ENCODE measurements at places on chromosomes 16 and 17. TPM values are rescaled to one million over a fixed set of nuclear protein-coding genes. Genes with fewer than 3 reads are reported as not detected.

The SOST gene
- total RNA-seq = 0.25 TPM

The PIGQ gene
- total RNA-seq = 60.8 TPM

The TBC1D3K gene
- not detected for total RNA-seq

The ACAP1 gene
- 60.6 TPM for total RNA-seq

The MRC2 gene
- total RNA-seq = 30.3 TPM

The RAI1 gene
- 12.7 TPM for total RNA-seq

The CCL18 gene
- not detected for total RNA-seq

The NPIPA2 gene
- 19.5 TPM for total RNA-seq

The TLCD3B gene
- total RNA-seq = 30.3 TPM

GRCh38 chr17:2449486-2449885, 48.6 kb upstream of the MNT start:
- H3K4me3 ChIP-seq = no peak overlapping the region
- H3K27ac ChIP-seq = no peak overlapping the region

DNA sequence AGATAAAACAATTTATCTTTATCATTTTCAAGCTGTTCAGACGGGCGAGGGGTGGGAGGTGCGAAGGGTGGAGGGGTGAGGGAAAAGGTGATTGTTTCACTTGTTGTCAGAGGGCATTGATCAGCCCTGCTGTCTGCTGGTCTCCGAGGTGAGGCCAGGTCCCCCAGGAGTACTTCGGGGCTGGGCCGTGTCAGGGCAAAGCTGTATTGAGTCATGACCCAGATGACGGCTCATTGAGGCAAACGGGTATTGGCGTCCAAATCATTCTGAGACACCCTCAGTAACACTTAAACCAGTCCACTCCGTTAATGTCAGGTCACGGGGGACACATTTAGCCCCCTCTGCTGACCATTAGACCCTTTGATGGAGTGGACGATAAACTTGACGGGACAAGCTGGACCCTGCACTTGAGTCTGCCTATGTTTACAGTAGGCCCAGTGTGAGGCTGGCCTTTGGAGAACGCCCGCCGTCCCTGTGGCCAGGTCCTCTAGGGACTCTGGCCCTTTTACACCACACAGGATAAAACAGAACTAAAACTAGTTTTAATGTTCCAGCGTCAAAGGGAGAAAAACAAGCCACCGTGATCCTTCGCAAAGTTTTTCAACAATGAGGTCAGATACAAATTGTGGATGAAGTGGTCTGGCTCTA, 502.2 kb upstream of the ZFHX3 start:
- H3K27me3 ChIP-seq = no peaks in the 10 kb centered on the region
- H3K27ac ChIP-seq = no peak overlapping the region
- no peak for DNase-seq

DNA sequence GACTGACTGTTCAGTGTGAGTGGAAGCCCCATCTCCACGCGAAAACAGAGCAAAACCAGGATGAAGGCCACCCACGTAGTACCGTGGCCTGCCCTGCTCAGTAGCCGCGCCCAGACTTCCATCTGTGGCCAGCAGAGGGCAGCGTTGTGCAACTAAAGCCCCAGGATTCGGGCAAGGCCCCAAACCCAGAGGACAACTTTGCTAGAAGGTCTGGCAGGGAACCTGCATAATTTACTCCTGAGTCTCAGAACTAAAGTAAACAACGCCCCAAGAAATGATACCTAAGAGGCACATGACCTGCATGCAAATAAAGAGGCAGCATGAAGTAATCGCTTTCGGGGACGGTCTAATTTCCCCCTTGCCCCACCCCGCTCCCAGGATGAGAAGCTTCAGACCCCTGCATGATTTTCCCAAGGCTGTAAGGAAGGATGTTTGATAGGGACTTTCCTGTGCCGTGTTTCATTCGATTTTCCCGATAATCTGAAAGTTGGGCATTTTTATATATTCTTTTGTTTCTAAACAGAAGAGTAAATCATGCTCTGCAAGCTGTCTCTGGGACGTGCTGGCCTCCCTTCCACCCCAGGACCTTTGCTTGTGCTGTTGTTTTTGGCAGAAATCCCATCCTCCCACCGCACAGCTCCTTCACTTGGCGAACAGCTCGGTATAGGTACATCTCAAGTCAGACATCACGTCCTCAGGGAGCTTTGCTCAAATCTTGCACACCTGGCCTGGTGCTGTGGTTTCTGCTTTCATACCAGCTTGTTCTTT, 18.6 kb downstream of the HSBP1 start:
- DNase-seq = peak; percentile 91
- no peaks in the 10 kb centered on the region for H3K36me3 ChIP-seq
- peak overlapping the region; percentile 72 for H3K27ac ChIP-seq
- H3K4me1 ChIP-seq = peaks cover 55% of the 10 kb centered on the region

- H3K4me1 ChIP-seq = no peaks in the 10 kb centered on the region
- DNase-seq = no peak
- H3K27ac ChIP-seq = no peak overlapping the region
- H3K4me3 ChIP-seq = no peak overlapping the region
- H3K36me3 ChIP-seq = peaks cover 59% of the 10 kb centered on the region
- H3K27me3 ChIP-seq = no peaks in the 10 kb centered on the region
Observed at GRCh38 chr17:42472709-42473521, 14.2 kb downstream of the ATP6V0A1 start.

- DNase-seq = no peak
- H3K27ac ChIP-seq = peak overlapping the region; percentile 15
- H3K4me3 ChIP-seq = peak overlapping the region; percentile 38
- peaks cover 67% of the 10 kb centered on the region for H3K4me1 ChIP-seq
- no peaks in the 10 kb centered on the region for H3K36me3 ChIP-seq
Observed at GRCh38 chr16:85171759-85172454, 59.6 kb upstream of the CIBAR2 start.

DNA sequence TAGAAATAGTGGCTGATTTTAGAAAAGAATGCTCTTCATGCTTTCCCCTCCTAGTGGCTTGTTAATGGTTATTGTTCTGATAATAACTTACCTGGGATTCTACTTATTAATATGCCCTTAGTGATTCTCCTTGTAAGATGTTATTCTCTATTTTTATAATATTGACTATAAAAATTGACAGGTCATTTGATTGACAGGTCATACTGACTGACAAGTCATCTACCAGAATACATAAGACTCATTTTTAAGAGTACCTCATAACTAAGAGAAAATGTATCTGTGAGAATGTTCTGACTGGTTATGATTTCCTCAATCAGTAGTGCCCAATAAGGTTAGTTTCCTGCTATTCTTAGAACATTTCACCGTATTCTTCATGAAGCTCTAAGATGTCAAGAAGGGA, 8.6 kb upstream of the COX10 start:
- H3K27ac ChIP-seq = no peak overlapping the region
- no peak overlapping the region for H3K4me3 ChIP-seq
- H3K4me1 ChIP-seq = no peaks in the 10 kb centered on the region
- no peak for DNase-seq

DNA sequence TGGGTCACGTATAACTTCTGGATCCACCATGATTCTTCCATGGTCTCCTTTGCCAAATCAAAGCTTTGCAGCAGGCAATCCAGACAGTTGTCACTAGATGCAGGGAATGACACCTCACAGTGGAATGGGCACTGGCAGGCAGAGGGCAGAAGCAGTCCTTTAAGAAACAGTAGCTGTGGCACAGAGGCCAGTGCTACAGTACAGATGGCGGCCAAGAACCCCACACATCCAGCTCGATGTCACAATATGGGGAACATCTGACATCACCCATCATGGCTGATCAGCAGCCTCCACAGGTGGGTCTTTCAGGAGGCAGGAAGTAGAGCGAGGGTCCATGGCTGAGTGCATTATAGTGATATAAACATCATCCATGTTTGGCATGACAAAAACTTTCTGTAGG, 18.8 kb upstream of the ERN1 start:
- DNase-seq = no peak
- peaks cover 23% of the 10 kb centered on the region for H3K36me3 ChIP-seq
- H3K4me3 ChIP-seq = no peak overlapping the region
- peaks cover 23% of the 10 kb centered on the region for H3K4me1 ChIP-seq
- no peaks in the 10 kb centered on the region for H3K27me3 ChIP-seq
- H3K27ac ChIP-seq = no peak overlapping the region

GRCh38 chr17:46110219-46110618, 83.0 kb downstream of the KANSL1 start:
- H3K27ac ChIP-seq = no peak overlapping the region
- H3K36me3 ChIP-seq = no peaks in the 10 kb centered on the region
- no peak for DNase-seq
- peaks cover 81% of the 10 kb centered on the region for H3K4me1 ChIP-seq

GRCh38 chr17:31593806-31594205, 202.3 kb downstream of the RAB11FIP4 start:
- H3K4me3 ChIP-seq = no peak overlapping the region
- H3K36me3 ChIP-seq = no peaks in the 10 kb centered on the region
- H3K27ac ChIP-seq = no peak overlapping the region
- no peaks in the 10 kb centered on the region for H3K27me3 ChIP-seq

DNA sequence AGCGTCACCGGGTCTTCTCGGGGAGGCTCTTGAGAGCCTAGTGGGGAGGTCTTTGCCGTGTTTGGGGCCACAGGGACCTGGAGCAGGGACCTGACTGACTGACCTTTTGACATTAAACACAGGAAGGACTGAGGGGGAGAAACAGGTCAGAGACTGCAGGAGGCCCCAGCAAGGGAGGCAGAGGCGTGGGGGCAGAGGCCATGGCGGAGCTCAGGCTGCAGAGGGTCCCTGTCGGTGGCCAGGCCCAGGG, 41.6 kb upstream of the GSE1 start:
- H3K4me3 ChIP-seq = no peak overlapping the region
- H3K27me3 ChIP-seq = no peaks in the 10 kb centered on the region
- H3K36me3 ChIP-seq = peaks cover 7% of the 10 kb centered on the region

GRCh38 chr16:84617041-84617790, 662 bp downstream of the COTL1 start:
- H3K4me3 ChIP-seq = peak overlapping the region; percentile 96
- no peak overlapping the region for H3K27ac ChIP-seq
- peak; percentile 46 for DNase-seq

DNA sequence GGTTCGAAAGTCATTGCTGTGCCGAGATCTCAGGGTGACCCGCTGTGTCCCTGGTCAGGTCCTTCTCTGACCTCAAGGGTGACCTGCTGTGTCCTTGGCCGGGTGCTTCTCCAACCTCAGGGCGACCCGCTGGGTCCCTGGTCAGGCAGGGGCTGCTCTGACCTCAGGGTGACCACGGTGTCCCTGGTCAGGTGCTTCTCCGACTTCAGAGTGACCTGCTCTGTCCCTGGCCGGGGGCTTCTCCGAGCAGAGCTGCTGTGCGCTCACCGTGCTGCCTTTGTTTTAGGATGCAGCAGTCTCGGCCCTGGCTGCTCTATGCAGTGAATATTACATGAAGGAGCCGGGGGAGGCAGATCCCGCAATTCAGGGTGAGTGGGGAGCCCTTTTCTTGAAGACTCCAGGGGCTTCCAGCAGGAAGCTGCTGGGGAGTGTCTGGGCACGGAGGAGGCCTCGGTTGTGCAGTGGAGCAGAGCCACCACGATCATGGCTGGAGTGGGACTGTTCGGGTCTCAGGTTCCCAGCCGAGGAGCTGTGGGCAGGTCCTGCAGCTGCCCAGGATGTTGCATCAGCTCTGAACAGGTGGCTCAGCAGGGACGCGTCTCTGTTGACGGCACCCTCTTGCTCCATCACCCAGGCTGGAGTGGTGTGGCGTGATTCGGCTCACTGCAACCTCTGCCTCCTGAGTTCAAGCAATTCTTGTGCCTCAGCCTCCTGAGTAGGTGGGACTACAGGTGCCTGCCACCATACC, 83.7 kb upstream of the ZNF750 start:
- no peaks in the 10 kb centered on the region for H3K27me3 ChIP-seq
- no peak for DNase-seq
- peaks cover 28% of the 10 kb centered on the region for H3K36me3 ChIP-seq
- no peaks in the 10 kb centered on the region for H3K4me1 ChIP-seq
- no peak overlapping the region for H3K27ac ChIP-seq
- no peak overlapping the region for H3K4me3 ChIP-seq

DNA sequence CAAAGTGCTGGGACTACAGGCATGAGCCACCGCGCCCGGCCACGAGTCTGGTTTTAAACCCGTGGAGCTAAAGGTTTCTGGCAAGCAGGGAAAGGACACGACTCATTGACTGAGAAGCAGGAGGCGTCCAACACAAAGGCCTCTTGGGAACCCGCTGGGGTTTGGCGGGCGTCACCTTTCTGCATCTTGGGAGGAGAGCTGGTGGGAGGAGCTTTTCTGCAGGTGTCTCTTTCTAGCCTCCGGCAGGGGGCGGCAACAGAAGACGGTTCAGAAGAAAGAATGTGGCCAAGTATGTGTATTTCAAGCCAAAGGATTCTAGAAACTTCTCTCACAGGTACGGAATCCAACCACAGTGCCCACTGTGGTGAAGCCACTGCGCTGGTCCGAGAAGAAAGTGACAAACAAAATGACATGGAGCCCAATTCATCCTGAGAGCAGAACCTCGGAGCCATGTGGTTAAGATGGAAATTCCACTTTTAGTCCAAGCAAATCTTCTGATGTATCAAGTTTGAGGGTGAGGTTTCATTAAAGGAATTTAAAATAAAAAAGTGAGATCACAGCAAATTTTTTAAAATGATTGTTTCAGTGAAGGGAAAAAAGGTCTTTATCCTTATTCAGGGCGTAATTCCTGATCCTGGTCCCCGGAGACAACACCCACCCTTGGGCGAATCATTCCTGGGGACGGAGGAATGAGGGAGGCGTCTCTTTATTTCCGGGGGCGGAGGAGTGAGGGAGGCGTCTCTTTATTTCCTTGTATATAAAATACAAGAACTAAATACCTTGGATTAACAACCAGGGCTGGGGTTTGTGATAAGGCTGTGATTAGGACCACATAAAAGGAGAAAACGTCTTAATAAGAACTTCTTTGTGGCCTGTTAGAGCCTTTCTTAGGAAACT, 97.6 kb downstream of the MRM3 start:
- DNase-seq = peak; percentile 94
- no peaks in the 10 kb centered on the region for H3K36me3 ChIP-seq
- H3K4me3 ChIP-seq = peak overlapping the region; percentile 21

DNA sequence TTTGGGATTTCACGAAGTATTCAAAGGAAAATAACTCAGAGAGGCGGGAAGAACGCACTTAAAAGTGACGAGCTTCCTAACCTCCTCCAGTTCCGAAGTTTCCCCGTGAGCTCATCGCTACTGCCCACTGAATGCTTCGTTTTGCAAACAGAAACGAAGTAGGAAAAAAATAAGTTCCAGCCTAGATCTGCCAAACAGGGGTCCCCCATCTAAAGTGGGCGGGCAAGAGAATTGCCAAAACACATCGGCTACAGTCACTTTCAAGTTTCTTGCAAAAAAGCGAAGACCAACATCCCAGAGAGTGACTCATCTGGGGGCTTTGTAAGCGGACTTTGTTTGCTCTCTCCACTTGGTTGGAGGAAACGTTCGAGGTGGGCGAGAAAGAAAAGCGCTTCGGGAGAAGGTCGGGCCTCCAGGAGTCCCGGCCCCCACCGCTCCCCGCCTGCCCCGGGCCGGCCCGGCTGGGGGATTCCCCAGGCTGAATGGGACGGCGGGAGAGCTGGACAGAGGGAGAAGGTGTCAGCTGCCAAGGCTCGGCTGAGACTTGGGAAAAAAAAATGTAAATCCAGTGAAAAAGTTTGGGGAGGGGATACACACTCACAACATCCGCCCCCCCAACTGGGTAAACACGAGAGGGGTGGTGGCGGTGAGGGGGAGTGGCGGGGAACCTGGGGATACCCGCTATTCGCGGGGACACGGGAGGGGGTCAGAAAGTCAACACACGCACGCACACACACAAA, 1.0 kb downstream of the VEZF1 start:
- no peaks in the 10 kb centered on the region for H3K27me3 ChIP-seq
- H3K4me1 ChIP-seq = peaks cover 69% of the 10 kb centered on the region
- peak overlapping the region; percentile 95 for H3K27ac ChIP-seq
- H3K36me3 ChIP-seq = peaks cover 7% of the 10 kb centered on the region
- DNase-seq = peak; percentile 40

- H3K36me3 ChIP-seq = peaks cover 15% of the 10 kb centered on the region
- DNase-seq = peak; percentile 96
- H3K27ac ChIP-seq = no peak overlapping the region
- no peaks in the 10 kb centered on the region for H3K27me3 ChIP-seq
- H3K4me1 ChIP-seq = peaks cover 9% of the 10 kb centered on the region
- peak overlapping the region; percentile 80 for H3K4me3 ChIP-seq
Observed at GRCh38 chr16:67833415-67834241, 8.5 kb upstream of the THAP11 start.

Measured in WTC11 (cell line).